ENCODE measurements at places on chromosomes 2 and 18.

DNA sequence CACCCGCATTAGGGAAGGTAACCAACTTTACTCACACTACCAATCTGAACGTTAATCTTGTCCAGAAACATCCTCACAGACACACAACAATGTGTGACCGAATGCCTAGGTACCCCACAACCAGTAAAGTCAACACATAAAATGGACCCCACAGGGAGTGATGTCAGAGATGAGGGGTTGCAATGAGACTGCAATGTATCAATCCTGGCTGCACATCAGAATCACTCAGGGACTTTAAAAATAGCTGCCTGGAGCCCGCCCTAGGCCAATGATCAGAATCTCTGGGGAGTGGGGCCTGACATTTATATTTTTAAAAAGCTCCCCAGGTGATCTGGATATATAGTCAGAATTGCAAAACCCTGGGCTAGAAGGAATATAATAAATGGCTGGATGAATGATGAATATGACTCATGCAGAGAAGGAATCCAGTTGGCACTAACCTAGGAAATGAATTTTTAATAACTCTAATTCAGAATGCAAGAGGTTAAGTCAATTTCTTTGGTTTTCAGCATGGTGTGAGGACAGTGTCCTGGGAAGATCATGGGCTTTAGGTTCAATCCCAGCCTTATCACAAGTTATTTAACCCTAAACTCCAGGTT is 92.8 kb downstream of the COLEC12 start:
- DNase-seq, result no peak

GRCh38 chr2:96762529-96763311 is 2.0 kb downstream of the CNNM4 start:
- DNase-seq, result no peak

DNA sequence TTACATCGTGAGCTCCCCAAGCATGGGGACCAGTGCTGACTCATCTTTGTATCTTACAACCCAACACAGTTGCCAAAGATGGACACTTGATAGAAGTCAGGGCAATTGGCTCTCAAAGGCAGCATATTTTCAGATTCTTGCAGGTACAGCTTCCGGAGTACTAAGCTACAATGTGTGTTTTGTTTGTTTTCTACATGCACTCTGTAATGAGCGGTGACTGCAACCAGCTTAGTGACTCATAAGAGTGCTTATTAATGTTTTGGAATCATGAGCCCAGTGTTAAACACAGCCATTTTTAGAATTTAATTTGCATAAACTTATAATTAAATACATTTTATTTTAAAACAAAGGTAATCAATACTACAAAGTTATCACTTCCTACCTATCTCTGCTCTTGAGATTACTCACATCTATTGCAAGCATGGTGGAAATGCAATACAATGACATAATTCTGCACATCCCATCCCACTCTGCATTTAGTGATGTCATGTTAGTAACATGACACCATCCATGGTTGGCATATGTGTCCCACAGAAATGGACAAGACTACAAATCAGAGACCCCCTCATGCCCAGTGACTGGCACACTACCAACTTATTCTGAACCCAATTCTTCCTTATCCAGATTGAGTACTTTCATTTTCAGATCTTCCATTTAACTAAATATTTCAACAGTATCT is 399.8 kb upstream of the ST6GAL2 start:
- no peak for DNase-seq

DNA sequence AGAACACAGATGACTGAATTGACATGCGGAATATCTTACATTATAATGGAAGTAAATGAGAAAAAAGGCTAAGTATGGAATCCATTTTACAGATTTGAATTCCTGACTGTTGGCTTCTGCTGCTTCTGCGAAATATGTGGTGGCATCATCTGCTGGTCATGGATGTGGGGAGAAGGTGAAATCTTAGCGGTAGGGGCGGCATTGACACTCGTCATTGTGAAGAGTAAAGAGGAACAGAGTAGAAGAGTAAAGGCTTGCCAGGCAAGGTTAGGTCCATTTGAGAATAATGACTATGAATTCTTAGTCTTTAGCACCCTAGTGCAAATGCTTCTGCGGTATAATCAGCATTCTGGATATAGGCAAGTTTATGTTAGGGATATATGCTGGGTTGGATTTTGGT is 32.4 kb downstream of the ACTR3 start:
- no peak for DNase-seq

GRCh38 chr2:29290293-29291047 is 175.3 kb downstream of the CLIP4 start:
- DNase-seq, result no peak

Measured in SHP77 treated with DMSO at 0.1 percent for 48 hours (cell line).